ENCODE measurements at places on chromosomes 12 and 14.

DNA sequence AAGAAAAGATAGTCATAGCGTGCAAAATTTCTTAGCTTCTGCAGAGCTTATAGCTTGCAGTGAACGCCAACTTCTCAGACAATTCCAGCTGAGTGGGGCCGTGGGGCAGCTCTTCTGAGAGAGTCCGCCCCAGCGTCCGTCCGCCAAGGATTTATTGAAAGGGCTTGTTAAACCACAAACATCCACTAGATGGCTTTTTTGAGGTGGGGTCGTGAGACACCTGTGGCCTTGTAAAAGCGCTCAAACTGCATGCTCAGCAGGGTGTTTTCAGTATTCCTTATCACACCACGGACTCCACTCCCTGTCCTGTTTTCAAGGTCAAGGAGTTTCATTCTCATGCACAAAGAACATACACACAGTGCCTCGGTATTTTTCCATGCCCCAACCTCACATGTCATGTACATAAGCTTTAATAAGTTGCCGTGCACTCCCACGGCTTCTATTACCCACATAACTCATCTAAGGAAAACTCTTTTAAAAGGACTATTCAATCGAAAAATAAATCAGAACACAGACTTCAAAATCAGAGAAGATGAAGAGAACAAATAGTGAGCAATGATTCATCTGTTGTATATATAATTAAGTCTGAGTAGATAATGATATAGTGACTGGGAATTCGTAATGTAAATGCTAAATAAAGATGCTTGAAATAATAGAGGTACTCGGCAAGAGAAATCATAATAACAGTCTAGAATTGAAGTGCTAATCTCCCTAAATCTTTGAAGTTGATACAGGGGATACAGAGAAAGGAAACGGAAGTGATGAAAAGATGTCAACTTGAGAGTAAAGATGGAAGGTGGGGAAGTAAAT, 46.7 kb downstream of the WBP11 start:
- no peak for DNase-seq

DNA sequence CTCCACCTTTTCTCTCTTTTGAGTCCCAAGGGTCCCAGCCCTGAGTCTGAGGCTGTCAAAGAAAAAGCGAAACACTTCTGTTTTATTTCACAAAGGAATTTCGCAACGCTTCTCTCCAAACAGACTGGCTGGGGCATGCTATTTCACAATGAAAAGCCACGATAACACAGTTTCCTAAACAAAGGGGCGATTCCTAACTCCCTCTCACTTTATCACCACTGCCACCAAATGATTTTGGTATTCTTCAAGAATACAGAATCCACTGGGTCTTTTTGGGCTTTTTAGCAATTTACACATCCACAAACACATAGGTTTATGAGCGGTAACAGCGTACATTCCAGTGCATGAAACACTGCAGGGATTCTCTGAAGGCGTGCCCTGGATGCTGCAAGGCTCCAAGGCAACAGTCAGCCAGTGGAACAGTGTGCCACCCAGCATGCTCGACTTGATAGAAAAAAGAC, 161.2 kb downstream of the DAD1 start:
- no peak for DNase-seq

- DNase-seq: no peak
Measured at GRCh38 chr12:121018860-121019617, 2.8 kb upstream of the C12orf43 start.

GRCh38 chr14:51859131-51859530, 1.3 kb upstream of the GNG2 start:
- no peak for DNase-seq

DNA sequence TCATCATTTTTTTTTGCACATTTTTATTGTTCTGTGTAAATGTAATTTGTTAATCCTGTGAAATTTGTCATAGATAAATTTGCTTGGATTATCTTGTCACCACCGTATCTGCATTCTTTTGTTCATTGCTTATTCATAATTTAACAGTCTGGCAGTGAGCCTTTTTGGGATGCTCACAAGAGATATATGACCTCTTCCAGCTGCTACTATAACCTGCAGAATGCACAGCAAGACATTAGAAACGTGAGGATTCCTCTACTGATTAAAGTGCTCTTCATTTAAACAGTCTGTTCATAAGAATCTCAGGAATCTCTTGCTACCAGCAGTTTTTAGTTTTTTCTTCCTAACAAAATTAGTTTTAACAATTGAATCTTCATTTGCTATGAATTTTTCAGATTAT, 9.1 kb downstream of the NPAS3 start:
- no peak for DNase-seq

DNA sequence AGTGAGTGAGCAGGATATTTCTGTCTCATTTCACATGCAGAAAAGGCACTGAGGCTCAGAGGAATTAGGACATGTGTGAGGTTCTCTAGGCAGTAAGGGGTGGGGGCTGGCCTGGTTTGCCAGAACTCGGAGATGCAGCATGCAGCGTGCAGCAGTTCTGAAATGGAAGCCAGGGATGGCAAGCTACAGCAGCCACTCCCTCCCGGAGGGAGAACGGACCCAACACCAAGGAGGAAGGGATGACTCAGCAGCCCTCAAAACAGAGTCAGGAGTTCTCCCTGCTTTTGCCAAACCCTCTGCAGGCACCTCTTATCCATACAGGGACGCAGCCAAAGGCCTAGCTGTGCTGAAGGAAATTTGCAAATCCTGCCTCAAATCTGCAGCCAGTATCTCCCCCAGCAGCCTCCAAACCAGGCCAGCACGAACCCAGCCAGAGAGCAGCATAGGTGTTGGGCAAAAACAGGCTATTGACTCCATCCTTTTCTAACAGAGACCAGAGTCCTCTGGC, 10.3 kb upstream of the SERPINA3 start:
- no peak for DNase-seq

GRCh38 chr12:632102-632696, 31.0 kb downstream of the NINJ2 start:
- DNase-seq: no peak

DNA sequence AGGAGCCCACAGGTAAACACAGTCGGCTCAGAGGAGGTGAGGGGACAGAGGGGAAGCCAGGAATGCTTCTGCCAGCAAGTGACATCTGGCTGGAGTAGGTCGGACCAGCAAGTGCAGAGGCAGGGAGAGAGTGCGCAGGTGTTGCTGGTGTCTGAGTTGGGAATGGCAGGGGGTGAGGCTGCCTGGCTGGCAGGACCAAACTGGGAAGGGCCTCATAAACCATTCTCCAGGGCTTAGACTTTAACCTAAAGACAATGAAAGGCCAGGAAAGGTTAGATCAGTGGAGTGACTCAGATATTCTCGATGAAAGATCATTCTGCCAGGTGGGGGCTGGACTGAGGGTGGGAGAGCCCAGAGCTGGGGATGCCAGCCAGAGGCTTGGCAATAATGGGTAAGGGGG, 66.4 kb downstream of the ITPK1 start:
- DNase-seq: no peak

GRCh38 chr12:18153826-18154225, 63.8 kb upstream of the RERGL start:
- no peak for DNase-seq

DNA sequence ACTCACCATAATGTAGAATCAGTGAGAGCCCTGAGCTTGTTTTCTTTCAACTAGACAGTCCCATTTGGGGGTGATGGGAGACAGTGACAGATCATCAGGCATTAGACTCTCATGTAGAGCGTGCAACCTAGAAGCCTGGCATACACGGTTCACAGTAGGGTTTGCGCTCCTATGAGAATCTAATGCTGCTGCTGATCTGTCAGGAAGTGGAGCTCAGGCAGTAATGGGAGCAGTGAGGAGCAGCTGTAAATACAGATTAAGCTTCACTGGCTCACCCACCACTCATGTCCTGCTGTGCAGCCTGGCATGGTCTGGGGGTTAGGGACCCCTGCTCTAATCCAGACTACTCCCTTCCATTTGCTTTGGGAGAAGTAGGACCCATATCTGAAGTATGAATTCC, 55.6 kb downstream of the FNTB start:
- no peak for DNase-seq

DNA sequence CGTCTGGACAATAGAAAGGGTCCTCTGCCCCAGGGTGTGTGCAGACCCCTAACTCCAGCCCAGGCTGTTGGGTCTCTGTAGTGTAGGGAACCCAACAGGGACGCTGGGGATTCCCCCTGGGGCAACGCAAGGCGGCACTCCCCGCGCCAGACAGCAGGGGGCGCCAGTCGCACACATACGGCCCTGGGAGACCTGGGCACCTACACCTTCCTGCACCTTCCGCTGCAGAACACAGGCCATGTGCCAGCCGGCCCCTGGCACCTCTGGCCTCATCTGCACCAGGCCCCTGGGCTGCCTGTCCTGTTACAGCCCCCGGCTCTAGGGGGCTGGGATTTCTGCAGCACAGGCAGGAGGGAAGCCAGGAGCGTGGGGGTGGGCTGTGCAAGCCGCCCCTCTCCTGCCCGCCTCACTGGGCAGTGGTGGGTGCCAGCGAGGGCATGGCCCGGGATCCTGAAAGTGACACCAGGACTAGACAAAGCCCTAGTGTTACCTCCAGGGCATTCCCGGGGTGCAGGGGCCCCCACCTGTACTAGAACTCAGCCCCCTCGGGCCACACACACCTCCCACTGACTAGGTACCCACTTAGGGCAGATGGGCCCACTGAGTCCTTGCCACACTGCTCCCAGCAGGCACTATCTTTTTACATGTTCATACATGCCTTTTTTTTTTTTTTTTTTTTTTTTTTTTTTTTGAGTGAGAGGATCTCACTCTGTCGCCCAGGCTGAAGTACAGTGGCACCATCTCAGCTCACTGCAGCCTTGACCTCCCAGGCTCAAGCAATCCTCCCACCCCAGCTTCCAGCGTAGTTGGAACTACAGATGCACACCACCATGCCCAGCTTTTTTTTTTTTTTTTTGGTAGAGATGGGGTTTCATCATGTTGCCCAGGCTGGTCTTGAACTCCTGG, 37.5 kb downstream of the CCNK start:
- DNase-seq: peak; percentile 84

- no peak for DNase-seq
Measured at GRCh38 chr14:57687416-57687815, 178.5 kb downstream of the SLC35F4 start.

GRCh38 chr12:8080120-8080519, 2.0 kb upstream of the NECAP1 start:
- DNase-seq: no peak

DNA sequence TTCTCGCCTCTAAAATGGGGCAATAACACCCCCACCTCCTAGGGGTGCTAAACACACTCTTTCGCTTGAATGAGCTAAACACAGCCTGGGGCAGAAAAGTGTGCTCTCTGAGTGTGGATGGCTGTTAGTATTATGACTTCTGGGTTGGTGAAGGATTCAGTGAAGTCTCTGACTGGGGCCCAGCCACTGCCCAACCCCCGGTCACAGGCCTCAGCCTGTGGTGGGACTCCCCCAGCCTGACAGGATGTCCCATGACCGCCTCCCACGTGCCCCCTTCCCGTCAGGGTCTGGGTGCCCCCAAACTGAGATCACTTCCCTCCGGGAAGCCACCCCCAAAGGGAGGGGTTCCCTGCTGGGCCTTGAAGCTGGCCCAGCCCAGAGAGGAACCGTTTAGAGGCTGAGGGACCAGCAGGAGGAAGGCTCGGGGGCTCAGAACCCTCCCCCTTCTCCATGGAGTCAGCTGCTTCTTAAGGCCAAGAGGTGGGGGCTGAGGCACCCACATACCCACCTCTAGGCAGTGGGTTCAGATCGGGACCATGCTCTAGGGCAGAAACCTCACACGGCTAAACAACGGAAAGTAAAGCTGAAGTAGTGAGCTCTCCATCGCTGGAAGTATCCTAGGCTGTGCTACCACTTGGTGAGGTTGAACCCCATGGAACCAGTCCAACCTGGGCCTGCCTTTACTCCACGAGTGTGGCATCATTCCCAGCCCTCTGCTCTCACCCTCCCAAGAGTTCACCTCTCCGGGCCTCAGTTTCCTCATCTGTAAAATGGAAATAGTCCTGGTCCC, 13.8 kb downstream of the DTX1 start:
- DNase-seq: no peak

DNA sequence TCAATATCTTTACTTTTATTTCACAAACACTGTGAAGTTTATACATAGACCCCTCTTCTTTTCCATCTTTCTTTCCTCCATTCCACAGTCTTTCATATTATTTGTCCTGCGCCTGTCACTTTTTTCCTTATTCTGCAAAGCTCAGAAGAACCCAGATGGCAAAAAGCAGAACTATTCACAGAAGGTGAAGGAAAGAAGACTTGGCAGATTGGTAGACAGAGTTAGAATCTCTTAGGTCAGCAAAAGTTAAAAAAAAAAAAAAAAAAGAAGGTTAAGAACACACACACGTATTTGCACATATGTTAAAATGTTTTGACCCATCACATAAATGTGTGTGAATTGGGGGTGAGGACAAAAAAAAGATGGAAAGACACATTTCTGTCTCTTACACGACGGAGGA, 50.3 kb upstream of the ABCC9 start:
- DNase-seq: no peak

DNA sequence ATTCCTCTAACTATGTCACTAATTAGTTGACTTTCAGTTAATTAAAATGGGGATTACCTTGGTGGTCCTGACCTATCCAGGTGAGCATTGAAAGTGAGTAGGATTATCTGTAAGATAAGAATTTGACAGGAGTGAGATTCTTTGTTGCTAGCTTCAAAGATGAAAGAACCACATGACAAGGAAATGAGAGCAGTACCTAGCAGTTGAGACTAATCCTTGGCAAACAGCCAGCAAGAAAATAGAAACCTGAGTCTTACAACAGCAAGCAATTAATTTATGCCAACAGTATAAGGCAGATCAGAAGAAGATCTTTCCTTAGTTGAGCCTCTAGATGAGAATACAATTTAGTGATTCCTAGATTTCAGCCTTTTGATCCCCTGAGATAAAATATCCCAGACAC, 1058.4 kb downstream of the LRFN5 start:
- no peak for DNase-seq

DNA sequence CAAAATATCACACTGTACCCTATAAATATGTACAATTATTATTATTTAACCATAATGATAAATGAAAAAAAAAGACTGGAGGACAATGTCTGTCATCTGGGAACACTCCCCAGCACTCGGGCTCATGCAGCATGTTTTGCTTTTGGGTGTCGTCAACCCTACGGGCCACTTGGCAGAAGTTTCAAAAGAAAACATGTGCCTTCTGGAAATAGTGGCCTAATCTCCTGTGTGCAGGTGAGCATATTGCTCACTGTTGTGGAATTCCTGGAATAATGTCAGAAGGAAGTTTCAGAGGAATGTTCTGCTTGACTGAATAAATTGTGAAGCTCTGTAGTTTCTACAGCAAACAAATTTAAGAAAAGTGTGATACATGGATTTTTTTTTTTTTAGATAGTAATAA, 298.3 kb downstream of the SSPN start:
- no peak for DNase-seq

- no peak for DNase-seq
Measured at GRCh38 chr12:25529738-25530137, 23.3 kb downstream of the LMNTD1 start.

GRCh38 chr12:19211802-19212201, 82.3 kb downstream of the PLEKHA5 start:
- no peak for DNase-seq
